Bronchial epithelial cell (primary cell): ENCODE measurements at places on chromosomes 1 and 21. TPM values are rescaled to one million over a fixed set of nuclear protein-coding genes. Genes with fewer than 3 reads are reported as not detected.

Gene ACTN2
- 0.79 TPM in 1 of 2 replicates, not detected in the other for total RNA-seq

Gene CRNN
- total RNA-seq, result 6.6 and 55.9 TPM in 2 replicates

Gene WDR3
- total RNA-seq, result 14.5 and 38.2 TPM in 2 replicates

Gene SPATA46
- total RNA-seq, result not detected in 2 replicates

Gene EDARADD
- total RNA-seq, result 2.6 and 3.5 TPM in 2 replicates

Gene CYP4Z1
- not detected in 2 replicates for total RNA-seq

Gene AQP10
- total RNA-seq, result 0.13 TPM in 1 of 2 replicates, not detected in the other

Gene BSND
- under 0.01 TPM in 1 of 2 replicates, not detected in the other for total RNA-seq

Gene OPRD1
- under 0.01 TPM in 2 replicates for total RNA-seq

Gene PCSK9
- 5.8 and 11.3 TPM in 2 replicates for total RNA-seq

Gene SNIP1
- 11.3 and 16.9 TPM in 2 replicates for total RNA-seq

Gene CGN
- 4.2 and 12.5 TPM in 2 replicates for total RNA-seq

Gene KLHDC9
- total RNA-seq, result 1.3 and 5.0 TPM in 2 replicates

Gene PDC
- not detected in 2 replicates for total RNA-seq

Gene TMEM52
- 1.4 and 1.6 TPM in 2 replicates for total RNA-seq

Gene MYBPH
- total RNA-seq, result not detected in 2 replicates
